Ecto neural progenitor cell (in vitro differentiated cells): ENCODE measurements at places on chromosomes 3 and 15.

GRCh38 chr3:180283251-180283650 is 246.5 kb upstream of the PEX5L start:
- DNase-seq = no peak

DNA sequence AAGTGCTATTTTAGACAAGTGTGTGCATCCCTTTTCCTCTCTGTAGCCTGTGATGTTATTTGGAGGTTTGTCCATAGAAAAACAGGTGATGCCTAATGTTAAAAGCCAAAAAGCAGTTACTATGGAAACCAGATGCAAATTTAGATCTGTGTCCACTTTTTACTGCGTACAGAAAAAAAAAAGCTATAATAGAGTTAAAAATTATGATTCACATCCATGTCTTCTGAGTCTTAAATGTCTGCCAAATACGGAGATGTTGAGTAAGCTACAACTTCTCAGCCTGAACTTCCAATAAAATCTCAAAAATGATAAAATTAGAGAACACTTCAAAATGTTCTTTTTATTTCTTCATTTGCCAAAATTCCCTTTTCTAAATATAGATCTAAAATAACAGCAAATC is 74.2 kb upstream of the GAP43 start:
- DNase-seq = no peak

DNA sequence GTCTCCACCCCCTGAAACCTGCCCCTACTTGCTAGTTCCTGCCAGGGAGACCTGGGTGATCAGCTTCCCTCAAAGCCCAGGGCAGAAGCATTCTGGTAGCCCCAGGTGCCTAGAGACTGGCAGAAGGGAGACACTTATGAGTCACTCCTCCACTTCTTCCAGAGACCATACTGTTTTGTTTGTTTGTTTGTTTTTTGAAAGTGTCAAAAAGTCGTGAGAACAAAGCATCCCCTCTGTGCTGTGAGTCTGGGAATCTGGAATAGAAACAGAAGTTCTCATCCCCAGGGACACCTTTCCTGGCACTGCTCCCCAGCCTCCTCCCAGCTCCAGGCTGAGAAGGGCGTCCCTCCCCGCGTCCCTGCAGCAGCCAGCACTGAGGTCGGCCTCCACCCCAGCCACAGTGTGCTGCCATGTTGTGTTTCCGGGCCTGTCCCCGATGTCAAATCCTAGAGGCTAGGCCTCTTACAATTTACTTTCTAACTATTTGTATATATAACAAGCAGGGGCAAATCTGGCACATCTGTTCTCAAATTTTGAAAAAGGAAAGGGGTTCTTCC is 573.0 kb downstream of the RBMS3 start:
- DNase-seq = no peak

DNA sequence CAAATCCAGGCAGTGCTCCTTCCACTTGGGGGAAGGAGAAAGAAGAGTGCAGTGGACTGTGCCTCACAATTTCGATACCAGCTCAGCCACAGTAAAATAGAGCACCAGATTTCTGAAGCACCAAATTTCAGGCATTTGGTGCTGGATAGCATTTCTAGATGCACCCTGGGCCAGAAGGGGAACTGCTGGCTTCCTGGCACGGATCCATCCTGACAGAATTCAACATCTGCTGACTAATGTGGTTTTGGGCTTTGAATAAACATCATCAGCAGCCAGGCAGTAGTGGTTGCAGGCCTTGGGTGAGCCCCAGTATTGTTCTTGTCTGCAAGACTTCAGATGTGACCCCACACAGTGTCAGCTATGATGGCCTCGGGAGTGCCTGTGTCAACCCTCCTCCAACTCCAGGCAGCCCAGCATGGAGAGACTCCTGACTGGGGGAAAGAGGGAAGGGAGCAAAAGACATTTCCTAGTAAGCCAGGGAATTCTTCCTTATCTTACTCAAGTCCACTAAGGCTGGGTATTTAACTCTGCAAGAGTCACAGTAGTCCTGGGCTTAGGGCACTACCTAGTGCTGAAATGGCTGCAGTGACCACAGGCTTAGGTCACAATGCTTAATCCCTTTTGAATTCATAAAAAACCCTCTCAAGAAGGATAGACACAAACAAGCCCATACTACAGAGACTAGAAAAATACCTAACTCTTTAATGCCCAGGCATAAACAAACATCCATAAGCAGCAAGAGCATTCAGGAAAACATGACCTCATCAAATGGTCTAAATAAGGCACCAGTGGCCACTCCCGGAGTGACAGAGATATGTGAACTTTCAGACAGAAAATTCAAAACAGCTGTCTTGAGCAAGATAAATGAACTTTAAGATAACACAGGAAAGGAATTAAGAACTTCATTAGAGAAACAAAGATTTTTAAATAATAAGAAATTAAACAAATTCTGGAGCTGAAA is 74.7 kb downstream of the SPATA16 start:
- DNase-seq = no peak

DNA sequence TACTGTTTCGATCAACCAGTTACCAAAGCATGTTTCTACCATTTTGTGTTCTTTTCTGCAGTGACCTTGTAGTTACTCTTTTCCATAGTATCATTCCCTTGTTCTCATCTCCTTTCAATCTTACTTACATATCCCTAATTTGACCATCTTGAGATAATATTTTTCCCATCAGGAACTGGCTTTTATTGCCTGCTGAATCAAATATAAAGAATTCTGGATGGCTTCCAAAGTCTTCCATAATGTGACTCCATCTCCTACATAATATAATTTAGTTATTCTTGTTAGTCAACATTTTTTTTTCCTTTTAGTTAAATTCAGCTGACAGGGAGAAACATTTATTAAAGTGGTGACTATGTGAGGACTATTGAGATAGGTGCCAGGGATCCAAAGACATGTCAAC is 7.0 kb downstream of the USP8 start:
- DNase-seq = no peak

GRCh38 chr15:85532689-85533088 is 152.3 kb downstream of the AKAP13 start:
- no peak for DNase-seq
